Activated naive CD4-positive, alpha-beta T cell treated with anti-CD3 and anti-CD28 coated beads, Interleukin-2, amount 50 U/mL, for 72 hours (primary cell): ENCODE measurements at places on chromosomes 6 and 20. TPM values are rescaled to one million over a fixed set of nuclear protein-coding genes. Genes with fewer than 3 reads are reported as not detected.

- DNase-seq, result peak; percentile 47
Measured at GRCh38 chr20:41169791-41170351, 32.5 kb downstream of the PLCG1 start.

DNA sequence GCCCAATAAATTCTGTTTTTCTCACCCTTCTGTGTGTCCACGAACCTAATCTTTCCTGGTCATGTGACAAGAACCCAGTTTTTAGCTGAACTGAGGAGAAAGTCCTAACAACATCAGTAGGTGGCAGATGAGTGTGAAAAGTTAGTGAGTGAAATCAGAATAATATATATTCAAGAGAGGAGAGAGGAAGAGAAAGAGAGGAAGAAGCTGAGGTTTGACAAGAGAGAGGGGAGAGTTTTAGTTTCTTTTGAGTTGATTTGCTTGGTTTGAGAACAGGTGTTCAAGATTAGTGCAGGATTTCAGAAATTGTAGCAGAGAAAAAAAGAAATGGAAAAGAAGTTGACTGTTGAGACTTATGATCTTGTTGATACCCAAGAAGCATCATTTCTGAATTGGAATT lies 930.5 kb upstream of the FLRT3 start:
- no peak for DNase-seq

UNC5CL gene
- total RNA-seq, result 5.1 TPM

HCRTR2 gene
- total RNA-seq, result not detected

DNA sequence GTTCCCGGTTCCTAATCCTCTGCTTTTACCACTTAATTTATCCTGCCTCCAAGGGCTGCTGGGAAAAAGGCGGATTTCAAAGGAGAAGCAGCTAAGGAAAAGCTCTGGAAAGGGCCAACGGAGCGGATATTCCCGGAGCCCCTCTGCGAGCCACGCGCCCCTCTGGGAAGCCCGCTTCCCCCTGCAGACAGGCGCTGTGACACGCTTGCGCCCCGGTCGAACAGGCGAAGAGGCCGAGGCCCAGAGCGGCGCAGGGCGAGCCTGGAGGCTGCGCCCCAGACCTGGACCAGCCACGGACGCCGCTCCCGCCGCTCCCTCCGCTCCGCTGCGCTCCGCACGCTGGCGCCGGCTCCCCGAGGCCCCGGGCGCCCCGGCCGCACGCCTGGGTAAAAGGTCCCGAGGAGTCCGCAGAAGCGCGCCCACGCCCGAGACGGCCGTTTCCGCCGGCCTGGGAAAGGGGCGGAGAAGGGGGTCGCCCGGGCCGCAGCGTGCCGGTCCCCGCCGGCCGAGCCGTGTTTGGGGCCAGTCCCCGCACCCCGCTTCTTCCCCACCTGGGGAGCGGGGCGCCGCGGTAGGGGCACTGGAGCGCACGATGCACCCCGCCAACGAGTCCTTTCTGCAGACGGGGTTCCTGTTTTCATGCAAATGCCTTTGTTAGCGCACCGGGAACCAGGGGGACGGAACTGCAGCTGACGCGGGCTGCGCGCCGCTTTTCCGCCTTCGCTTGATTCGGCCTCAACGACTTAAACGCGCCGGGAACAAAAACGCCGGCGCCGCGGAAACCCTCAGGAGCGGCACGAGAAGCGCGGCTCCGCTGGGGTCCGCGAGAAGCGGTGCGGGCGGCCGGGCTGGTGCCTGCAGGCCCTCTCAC lies 91.9 kb upstream of the SIRPA start:
- DNase-seq, result peak; percentile 28

GRCh38 chr6:167338541-167339117 lies 13.7 kb downstream of the TTLL2 start:
- no peak for DNase-seq

DNA sequence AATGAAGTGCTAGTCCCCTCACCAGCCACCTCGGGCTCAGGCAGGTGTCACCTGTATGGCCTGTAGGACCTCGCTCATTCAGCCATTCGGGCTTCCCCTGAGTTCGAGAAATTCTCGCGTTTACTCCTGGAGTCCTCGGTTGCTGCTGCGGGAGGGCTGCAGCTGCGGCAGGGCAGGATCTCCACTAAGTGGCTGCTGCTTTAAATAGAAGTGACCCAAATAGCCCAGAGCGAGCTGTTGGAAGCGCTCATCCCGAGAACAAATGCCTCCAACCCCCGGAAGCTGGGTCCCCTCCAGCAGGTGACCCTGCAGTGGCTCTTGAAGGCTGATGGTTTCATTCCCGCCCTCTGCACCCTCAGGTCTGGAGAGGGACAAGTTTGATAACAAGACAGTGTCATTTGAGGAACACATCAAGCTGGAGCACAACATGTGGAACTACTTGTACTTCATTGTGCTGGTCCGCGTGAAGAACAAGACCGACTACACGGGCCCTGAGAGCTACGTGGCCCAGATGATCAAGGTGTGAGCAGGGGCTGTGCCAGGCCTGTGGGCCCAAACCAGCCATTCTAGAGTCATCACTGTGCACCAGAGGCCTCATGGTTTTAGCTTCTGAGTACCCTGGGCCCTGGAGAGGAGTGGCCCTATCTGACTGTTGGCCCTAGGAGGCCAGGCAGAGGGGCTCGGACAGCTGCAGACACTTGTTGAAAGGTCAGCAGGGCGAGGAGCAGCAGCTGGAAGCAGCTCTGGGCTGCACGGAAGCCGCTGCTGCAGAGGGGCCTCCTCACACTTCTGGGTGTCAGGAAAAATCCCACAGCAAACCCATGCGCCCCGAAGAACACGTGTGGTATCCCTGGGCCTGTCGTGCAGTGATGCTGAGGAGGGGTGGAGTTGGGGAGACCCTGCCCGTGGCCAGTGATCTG lies 18.1 kb downstream of the UQCC2 start:
- no peak for DNase-seq

- no peak for DNase-seq
Measured at GRCh38 chr20:20192366-20192765, 140.0 kb downstream of the CFAP61 start.

- no peak for DNase-seq
Measured at GRCh38 chr6:42236682-42237473, 19.2 kb upstream of the MRPS10 start.

BEND6 gene
- total RNA-seq, result not detected

TUBB2B gene
- not detected for total RNA-seq

- DNase-seq, result no peak
Measured at GRCh38 chr20:47605673-47606413, 104.2 kb downstream of the NCOA3 start.

CTCFL gene
- not detected for total RNA-seq

DNA sequence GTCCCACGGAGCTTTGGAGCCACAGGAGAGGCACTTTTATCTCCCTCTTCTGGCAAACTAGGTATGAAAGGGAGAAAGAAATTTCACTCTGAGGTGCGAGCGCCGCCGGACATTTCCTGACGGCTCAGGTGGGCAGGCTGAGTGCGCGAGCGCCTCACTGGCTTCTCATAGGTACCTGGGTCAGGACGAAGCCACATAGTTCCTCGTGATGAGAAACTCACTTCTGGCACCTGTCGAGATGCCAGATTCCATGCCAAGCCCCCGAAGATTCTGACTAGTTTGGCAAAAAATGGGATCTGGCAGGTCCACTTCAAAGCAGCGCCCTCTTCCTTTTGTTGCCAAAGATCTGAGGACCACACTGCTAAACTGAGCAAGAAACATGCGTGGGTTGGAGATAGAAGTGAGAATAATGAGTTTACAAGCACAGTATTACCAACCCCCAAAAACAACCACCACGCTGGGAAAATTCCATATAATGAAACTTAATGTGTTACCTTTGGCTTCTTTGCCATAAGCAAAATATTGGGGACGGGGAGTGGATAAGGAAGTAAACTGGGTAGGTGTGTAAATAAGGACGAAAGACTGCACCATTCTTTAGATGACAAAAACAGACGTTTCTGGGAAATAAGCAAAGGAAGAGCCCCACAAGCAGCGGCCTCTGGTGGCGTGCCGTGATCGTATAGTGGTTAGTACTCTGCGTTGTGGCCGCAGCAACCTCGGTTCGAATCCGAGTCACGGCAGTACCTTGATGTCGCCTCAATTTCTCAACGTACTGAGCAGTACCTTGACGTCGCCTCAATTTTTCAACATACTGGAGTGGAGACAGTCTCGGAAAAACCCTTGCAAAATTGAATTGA lies 89.8 kb upstream of the PRSS16 start:
- DNase-seq, result peak; percentile 75

DNA sequence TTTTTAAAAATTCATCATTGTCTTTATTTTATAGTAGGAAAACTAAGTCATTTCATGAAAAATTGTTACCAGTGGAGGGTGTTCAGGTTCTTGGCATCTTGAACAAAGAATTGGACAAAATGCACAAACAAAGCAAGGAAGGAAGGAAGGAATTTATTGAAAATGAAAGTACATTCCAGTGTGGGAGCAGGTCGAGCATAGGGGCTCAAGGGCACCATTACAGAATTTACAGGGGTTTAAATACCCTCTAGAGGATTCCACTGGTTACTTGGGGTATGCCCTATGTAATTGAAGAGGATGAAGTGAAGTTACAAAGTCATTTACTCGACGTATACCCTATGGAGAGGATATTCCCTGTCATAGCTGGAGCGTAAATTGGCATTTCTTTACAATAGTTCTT lies 37.4 kb upstream of the HDAC2 start:
- no peak for DNase-seq

TINAG gene
- total RNA-seq, result not detected

DNA sequence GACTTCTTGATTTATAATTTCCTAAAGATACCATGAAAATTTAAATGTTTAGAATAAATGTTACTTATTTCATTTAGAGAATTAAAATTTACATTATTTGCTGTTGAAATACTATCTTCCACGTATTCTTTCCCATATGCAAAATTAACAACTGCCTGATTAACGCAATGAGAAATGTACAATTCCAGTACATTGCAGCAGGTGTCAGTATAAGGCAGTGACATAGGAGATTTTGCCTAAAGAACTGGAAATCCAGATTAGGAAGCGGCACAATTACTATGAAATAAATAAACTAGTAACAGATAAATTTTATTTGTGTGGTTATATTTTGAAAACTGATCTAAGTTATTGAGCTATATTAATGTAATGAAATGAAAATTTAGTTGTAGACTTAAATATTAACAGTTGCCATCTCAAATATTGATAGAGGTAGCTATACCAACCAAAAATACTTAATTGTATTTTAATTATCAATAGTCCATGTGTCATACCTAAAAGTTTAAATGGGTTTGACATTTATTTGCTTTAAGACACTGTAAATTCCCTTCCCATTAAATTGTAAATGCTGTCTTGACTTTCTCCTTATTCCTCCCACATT lies 300.2 kb downstream of the UTRN start:
- DNase-seq, result no peak

DNA sequence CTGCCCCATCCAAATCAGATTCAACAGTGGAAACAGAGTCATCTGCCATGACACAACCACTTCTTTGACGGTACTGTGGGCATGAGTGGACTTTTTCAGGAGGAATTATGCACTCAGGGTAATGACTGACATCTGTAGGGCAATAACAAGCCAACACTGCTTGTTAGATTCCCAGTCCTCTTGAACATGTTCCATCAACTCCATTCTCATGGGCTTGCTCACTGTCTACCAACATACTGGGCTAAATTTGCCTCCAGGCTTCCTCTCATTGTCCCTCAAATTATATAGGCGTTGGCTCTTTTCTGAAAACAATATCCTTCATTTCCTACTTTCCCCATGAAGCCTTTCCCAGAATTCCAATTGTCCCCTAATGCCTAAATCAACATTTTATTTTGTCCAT lies 43.1 kb downstream of the ANKEF1 start:
- DNase-seq, result no peak

DNA sequence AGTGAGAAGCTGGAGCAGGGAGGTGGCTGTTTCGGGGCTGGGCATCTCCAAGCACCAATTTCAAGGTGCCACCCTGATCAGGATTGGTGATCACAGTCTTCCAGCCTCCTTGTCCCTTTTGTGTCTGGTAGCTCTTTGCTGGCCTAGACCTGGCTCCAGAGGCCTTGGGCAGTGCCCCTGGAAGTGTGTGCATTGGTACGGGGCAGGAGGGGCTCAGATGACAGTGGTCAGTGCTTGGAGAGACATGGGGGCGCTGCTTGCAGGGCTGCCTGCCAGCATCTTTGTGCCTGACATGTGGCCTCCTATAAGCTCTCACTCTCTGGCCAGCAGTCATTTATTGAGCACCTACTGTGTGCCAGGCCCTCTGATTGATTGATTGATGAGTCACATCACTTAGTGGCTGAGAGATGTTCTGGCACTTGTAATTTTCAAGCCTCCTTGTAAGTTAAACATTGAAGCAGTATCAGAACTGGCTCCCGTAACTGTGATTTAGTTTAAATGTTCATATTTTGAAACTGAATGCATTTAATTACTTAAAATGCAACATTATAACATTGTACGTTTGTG lies 61.7 kb downstream of the BCAS4 start:
- DNase-seq, result no peak

VGLL2 gene
- not detected for total RNA-seq

GRCh38 chr20:37702403-37703034 lies 8.7 kb downstream of the CTNNBL1 start:
- DNase-seq, result no peak

DNA sequence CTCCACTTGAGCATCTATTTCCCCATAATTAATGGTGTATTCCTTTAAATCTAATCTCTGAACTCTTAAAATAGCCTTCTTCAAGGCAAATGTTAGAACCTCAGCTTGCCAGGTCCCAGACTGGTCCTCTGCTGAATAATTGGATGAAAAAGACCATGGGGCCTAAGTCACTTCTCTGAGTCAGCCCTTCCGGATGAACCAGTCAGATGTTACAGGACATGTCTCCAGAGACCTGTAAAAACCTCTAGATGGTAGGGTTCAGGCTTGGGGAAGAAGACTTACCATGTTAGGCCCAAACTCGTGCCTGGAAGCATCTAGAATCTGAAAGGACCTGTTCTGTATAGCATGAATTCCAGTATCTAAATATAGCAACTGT lies 97.3 kb downstream of the CDKAL1 start:
- no peak for DNase-seq

DNA sequence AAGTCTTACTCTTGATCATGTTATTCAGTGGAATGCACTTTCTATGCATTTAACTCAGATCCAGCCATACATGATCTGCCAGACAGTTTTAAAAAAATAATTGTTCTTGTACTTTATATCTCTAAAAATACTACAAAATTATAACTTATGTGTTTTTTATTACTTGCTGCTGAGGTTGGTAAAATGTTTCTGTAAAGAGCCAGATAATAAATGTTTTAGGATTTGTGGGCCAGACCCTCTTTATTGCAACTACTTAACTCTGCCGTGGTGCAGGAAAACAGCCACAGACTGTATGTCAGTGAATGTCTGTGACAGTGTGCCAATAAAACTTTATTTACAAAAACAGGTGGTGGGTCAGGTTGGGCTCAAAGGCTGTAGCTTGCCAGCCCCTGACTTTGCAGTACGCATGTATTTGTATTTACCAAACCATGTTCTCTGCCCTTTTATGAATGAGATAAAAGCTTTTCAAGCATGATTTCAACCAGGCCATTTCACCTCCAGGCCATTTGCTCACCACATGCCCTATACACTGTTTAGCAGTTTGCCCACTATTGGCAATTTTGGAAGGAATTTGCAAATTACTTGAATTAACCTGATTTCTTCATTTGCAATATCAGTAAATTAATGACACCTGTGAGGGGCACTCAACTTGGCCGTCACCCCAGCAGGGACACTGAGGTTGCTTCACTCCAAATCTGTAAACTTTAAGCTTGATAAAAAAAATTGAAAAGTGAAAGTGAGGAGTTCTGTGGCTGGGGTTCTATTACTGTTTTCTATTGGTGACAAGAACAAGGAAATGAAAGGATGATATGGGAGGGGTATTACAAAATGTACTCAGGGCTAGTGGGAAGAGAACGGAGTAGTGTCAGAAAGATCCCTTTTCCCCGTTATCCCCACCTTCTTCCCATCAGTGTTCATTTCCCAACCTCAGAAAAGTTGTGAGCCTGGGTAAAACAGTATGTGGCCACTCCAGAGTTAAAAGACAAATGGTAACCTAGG lies 133.4 kb downstream of the CEBPB start:
- no peak for DNase-seq

- DNase-seq, result no peak
Measured at GRCh38 chr6:167794161-167795157, 32.3 kb upstream of the AFDN start.
